ENCODE measurements at places on chromosomes 3 and 15. TPM values are rescaled to one million over a fixed set of nuclear protein-coding genes. Genes with fewer than 3 reads are reported as not detected.
A peak's percentile ranks its signal among the peaks of the same experiment; 100 is the strongest.

GRCh38 chr3:30679045-30679444, 72.6 kb downstream of the TGFBR2 start:
- no peak for ATAC-seq

Gene THPO
- total RNA-seq: 6.2 TPM

DNA sequence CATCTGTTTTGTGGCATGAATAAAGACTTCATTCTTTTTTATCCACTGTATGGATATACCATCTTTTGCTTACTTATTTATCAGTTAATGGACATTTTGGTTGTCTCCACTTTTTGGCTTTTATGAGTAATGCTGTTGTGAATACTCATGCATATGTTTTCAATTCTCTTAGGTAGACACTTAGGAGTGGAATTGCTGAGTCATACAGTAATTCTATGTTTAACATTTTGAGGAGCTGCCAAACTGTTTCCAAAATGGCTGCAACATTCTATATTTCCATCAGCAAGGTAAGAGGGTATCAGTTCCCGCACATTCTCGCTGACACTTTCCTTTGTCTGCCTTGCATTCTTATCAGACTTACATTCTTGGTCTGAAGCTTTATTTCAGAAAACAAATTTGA, 191.1 kb downstream of the WNT5A start:
- no peak for ATAC-seq

DNA sequence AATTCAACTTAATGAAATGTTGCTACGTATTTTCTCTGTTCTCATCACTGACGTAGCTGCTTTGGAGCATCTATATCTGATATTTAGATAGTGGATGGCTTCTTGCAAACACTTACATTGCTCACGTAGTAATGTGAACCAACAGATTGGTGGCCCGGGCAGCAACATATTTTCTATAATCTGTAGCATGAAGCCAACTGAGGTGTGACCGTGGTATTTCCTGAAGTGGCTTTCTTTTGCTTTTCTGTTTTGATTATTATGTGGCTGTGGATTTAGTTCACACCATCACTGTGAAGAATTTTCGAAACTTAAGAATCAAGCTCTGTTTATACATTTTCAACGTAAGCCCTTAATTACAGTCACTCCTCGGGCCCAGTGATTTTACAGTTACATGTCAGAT, 288.5 kb downstream of the LPP start:
- ATAC-seq: no peak

GRCh38 chr15:42048821-42049200, 28.0 kb upstream of the PLA2G4E start:
- ATAC-seq: no peak

- no peak for ATAC-seq
Observed at GRCh38 chr3:150331978-150332568, 76.0 kb upstream of the TSC22D2 start.

- ATAC-seq: no peak
Observed at GRCh38 chr3:17258823-17259436, 374.2 kb downstream of the PLCL2 start.

DNA sequence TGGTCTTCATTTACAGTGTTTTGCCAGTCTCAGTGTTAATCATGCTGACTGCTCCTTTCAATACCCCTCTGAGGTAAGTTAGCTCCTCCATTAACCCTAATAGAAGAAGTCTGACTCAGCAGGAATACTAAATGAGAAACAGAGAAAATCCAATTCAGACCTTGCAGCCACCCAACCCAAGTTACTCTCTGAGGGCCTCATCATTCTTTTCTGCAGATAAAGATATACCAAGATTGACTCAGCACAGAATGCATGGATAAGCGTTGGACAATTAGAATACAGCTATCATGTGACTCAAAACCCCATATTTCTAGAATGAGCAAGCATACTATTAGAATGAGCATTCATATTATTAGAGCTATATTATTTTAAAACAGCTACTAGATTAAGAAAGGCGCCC, 389.1 kb upstream of the SGO1 start:
- no peak for ATAC-seq

DNA sequence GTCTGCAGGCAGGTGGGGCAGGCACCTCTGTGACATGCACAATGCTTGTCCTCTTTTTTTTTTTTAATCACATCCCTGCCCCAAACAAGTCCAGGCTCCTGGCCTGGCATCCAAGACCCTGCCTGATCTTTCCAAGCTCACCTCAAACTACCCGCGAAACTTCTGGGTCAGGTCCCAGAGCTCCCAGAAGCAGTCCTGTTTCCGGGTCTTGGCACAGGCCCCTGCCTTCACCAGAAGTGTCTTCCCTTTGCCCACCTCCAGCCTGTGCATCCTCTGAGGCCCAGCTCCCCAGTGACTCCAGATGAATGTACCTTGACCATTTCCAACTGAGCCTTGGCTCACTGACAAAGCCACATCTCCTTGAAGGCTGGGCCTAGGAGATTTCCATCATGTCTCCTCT, 23.0 kb downstream of the PLA2G4E start:
- ATAC-seq: no peak

- ATAC-seq: peak; percentile 43
Observed at GRCh38 chr3:184134746-184135148, 411 bp upstream of the EIF2B5 start.

Gene LRRN1
- total RNA-seq: 16.9 TPM

Gene SCN5A
- 1.2 TPM for total RNA-seq

Gene CORO2B
- total RNA-seq: 7.4 TPM

Gene FGD5
- total RNA-seq: 12.6 TPM

DNA sequence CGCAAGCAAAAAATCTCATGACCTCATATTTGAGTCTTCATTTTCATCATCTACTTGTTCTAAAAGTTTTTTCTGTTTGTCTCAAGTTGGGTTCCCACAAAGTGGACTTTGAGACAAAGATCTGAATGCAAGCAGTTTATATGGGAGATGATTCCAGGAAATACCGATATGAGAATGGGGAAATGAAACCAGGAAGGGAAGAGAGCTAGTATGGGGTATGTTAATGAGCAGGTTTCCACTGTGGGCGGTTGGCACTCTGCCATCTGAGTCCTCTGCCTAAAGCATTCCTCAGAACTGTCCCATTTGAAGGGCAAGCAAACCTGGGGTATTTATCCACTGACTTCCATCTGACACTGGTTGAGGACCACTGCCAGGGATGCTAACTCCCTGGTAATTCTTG, 8.8 kb downstream of the ADPRH start:
- ATAC-seq: no peak

DNA sequence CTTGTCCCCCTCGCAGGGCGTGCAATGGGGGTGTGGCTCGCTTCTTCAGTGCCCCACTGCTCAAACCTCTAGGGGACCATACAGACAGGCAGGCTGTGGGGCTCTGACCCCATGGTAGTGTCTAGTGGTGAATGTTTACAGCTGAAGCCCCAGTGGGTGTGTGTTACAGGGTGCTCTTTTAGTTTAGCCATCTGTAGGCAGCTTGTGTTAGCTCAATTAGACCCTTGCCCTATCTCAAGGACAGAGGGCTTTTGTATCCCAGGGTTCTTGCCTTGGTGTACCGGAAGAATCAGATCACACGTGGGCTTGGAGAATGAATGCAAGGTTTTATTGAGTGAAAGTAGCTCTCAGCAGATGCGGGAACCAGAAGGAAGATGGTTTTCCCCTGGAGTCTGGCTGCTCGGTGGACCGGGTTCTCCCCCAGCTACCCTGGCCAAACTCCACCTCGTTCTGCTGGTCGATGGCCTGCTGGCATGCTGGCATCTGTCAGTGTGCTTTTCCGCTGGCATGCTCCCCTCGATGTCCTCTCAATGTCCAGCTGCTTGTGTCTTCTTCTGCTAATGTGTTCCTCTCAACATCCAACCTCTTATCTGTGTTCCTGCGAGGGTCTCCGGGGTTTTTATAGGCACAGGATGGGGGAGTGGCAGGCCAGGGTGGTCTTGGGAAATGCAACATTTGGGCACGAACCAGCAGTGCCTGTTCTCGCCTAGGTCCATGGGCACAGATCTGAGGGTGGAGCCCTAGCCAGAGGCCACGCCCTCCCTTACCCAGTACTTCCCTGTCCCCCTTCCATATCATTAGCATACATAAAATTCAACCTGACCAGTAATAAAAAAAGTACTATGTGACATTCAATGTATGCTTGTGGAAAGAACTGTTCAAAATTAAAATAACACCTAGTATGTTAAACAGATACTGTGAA, 6.6 kb downstream of the SPCS1 start:
- no peak for ATAC-seq

Gene HTR3E
- 0.19 TPM for total RNA-seq

- no peak for ATAC-seq
Observed at GRCh38 chr15:62904041-62904910, 138.3 kb upstream of the TPM1 start.

GRCh38 chr3:181956122-181956521, 244.4 kb downstream of the SOX2 start:
- ATAC-seq: no peak

Gene WDR48
- total RNA-seq: 62.2 TPM

DNA sequence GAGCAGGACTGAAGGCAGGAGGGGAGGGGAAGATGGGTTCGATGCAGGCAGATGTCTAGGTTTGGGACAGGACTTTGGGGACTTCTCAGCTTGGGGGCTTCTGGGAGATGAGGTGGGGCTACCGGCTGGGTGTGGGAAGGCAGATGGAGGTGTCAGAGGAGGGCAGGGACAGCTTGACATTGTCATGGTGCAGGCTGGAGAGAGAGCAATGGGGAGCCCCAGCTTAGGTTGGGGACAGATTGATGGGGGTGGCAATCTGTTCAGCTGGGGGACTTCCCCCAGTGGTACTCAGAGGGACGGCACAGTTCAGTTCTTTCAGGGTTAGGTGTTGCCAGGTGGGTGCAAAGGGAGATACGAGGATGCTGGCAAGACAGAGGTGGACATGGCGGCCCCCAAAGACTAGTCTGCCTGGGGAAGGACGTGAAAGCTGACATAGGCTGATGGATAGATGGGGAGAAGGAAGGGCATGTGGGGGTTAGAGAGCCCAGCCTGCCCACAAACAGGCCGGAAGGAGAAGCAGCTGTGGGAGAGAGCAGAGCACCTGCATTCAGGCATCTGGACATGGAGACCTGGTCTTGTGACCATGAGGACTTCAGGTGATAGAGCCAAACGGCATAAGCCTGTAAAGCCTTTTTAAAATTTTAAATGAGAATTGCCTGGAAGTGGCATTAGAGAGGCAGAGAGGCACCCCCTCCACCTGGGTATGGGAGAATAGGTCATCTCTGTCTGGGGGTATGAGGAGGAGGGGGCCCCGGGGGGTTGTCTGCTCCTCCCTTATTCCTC, 21.1 kb downstream of the ACAA1 start:
- ATAC-seq: no peak

Gene ZDHHC19
- total RNA-seq: 1.4 TPM

DNA sequence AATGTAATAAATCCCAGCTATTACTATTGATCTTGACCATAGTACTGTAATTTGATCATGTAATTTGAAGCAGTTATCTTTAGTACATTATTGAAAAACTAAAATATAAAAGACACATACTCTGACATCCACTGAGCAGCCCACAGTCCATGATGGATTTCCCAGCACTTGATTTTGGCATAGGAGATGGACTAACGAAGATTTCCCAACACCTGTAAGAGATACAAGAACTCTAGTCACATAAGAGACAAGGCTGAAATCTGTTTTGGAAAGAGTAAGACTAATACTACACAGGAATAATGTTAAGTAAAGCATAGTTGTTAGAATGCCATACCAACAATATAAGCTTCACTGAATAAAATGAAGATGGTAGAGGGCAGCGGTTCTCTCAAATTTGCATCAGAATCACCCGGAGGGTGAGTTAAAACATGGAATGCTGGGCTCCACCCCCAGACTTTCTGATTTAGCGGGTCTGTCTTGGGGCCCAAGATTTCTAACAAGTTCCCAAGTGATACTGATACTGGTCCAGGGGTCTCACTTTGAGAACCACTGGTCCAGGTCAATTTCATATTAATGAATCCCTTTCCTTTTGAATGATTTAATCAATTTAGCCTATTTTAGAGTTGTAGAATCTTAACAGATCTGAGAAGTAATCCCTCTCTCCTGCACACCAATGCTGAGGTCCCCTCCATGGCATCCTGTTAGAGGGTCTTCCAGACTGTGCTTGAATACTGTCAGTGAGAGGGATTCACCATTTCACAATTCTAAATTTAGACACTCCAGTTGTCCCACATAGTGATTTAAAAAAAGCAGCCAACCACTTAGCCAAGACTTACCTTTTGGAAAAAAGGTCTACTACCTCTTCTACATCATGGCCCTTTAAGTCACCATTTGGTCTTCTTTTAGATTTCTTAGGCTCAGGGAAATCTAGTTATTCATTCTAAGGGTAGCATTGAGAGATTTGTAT, 11.5 kb downstream of the RABL3 start:
- ATAC-seq: no peak

All from motor neuron (in vitro differentiated cells).